ENCODE measurements at places on chromosomes 6 and 20.

- DNase-seq: no peak
These were observed 17.9 kb downstream of the ABHD12 start for GRCh38 chr20:25372584-25373336.

GRCh38 chr20:38005903-38006302, 27.4 kb downstream of the TTI1 start:
- no peak for DNase-seq

- DNase-seq: no peak
These were observed 431.1 kb downstream of the NKAIN2 start for GRCh38 chr6:124234801-124235200.

DNA sequence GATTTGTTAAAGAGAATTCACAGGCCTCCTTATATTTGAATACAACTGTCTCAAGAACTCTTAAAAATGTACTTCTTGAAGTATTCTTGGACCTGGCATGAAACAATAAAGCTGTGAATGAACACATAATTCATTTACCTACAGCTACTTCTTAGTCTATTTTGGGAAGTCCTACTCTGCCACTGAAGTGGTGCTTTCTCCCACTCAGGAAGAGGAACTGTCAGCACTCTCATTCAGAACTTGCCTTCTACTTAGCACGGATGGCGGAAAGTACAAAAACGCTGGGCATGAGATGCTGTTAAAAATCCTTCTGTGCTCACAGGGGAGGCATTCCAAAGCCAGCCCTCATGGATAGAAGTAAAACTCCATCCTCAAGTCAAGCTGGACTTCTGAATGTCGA, 144.8 kb upstream of the LAMP5 start:
- no peak for DNase-seq

Measured in HAP-1 (cell line).